ENCODE measurements at places on chromosomes 2 and 18.
A peak's percentile ranks its signal among the peaks of the same experiment; 100 is the strongest.

DNA sequence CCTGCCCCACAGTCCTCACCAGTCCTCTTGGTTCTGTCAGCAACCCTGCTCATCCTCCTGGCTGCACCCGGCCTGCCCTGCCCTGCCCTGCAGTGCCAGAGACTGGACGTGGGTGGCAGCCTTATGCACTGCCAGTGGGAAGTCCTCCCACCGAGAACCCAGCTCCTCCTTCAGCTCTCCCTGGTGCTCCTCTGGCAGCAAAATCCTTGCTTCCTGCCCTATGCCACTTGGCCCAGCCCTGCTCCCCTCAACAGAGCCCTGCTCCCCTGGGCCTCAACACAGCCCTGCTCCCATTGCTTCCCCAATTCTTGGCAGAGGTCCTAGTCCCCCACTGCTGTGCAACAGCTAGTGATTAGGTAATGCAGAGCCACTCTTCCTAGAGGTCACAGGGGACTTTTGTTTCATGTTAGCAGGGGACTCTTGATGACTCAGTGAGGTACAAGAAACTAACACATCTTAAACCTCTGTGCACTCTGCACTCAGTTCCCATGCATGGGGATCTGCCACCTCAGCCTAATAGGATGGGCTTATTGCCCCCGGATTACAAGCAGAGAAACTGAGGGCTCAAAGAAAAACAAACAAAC is 58.0 kb upstream of the EDAR start:
- DNase-seq = no peak

DNA sequence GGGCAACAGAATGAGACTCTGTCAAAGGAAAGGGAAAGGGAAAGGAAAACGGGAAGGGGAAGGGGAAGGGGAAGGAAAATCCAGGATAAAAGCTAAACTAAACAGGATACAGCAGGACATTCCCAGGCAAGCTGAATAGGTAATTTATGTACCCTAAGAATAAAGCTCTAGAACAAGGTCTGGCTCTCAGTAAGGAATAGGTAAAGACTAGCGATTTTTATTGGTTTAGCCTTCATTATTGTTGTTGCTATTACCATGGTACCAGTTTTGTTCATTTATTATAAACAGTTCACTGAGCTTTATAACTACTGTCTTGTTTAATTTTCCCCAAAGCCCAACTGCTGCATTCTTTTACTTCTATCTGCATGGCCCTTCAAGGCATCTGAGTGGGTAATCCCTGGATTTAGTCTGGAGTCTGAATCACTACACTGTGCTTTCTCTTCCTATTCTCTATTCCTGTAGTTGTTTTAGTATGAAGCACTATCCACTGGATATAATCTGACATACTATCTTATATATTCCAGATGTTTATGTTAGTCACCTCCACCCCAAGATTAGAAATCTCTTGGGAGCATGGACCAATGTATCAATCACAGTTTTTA is 127.1 kb upstream of the TANK start:
- no peak for DNase-seq

DNA sequence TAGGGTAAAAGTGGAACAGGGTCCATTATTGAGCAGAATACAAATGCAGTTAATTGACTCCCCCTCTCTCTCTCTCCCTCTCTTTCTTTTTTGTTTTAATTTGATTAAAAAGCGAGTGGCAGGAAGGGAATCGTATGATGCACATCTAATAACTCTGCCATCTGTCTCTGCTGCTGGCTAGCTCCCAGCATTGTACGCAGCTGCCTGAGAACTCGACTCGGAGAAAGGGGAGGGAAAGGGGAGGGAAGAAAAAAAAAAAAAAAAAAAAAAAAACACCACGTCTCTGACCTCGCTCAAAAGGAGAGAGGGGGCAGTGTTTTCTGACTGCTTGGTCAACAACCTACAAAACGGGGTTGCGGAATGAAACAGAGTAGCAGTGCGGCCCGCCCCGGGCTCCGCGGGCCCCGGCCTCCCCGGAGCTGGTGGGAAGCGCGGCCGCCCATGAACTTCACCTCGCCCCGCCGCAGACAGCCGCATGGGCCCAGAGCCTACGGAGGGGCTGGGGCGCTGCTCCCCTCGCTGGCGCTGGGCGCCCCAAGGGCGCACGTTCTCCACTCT is 265.7 kb downstream of the TCF4 start:
- DNase-seq = peak; percentile 96

GRCh38 chr2:106028192-106028591 is 165.9 kb downstream of the UXS1 start:
- DNase-seq = no peak

DNA sequence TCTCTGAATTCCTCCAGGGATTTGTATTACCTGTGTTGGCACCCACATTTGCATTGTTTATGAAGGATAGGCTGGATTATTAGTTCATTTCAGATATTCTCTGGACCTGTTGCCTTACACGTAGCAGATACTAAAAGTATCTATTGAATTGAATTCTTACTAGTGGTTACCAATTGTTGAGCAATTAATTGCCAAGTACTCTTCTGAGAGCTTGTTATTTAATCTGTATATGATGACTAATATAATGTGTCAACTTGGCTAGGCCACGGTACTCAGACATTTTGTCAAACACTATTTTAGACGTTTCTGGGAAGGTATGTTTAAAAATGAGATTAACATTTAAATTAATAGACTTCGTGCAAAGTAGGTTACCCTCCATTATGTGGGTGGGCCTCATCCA is 2.5 kb upstream of the SPP2 start:
- no peak for DNase-seq

DNA sequence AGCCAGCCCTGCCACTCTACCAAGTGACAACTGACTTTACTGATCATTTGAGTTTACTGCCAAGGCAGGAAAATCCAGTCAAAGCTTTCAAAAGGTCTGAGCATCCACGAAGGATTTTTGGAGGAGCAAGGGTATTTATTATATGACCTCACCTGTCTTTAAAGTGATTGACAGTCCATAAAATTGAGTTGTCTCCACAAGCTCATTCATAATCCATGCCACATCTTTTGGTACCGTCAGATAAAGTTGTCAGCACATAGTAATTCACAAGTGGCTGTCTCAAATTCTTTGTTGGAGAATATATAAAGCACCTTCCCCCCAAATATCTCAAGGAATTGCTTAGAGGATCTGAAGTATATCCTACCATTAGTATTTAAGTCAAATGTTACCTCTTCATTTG is 240.5 kb downstream of the METTL4 start:
- DNase-seq = no peak

GRCh38 chr2:212893216-212893615 is 258.2 kb downstream of the IKZF2 start:
- DNase-seq = no peak

- no peak for DNase-seq
These were observed 518.2 kb upstream of the SOX11 start for GRCh38 chr2:5173876-5174535.

DNA sequence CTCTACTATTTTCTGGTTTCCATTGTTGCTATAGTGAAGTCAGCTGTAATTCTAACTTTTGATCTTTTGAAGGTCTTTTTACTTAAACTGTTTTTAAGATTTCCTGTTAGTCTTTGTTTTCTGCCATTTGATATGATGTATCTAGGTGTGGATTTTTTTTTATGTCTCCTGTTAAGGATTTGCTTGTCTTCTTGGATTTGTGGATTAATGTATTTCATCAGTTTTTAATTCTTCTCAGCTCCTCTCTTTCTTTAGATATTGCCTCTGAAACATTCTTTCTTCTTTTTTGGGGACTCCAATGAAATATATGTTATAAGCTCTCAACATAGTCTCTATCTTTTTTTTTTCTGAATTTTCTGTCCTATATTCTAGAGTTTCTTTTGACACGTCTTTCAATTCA is 24.8 kb upstream of the THUMPD2 start:
- DNase-seq = no peak

DNA sequence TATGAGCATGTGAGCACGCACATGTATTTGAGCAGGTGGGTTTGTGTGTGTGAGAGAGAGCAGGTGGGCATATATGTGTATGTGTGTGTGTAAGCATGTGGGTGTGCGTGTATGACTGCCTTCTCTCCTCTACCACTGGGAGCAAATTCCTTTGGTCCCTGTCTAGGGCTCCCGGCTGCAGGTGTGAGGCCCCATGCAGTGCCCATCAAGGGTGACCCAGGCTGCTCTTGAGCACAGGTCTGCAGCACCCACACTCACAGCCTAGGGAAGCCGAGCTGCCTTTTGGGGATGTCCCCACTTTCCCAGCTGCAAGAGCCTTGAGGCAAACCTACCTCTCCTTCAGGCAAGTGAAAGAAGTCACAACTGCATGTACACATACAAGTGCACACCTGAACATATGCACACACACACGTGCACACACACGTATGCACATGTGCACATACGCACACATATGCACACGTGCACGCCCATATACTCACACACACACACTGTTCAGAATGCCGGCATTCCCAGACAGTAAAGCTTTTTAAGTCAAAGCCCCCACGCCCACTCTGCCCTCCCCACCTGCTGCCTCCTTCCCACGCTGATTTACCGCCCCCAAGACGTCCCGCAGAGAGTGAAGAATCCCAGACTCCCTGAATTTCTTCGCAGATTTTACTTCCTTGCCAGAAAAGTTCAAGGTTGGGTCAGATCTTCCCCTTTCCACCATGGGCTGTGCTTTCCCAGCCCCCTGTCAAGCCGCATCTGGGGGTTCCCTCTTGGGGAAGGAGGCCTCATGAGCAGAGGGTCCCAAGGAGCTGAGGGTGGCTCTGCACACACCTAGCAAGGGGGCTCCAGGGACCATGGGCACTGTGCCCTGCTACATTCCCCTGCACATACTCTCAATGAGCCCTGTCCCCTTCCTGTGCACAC is 170.6 kb downstream of the TWIST2 start:
- DNase-seq = peak; percentile 31

DNA sequence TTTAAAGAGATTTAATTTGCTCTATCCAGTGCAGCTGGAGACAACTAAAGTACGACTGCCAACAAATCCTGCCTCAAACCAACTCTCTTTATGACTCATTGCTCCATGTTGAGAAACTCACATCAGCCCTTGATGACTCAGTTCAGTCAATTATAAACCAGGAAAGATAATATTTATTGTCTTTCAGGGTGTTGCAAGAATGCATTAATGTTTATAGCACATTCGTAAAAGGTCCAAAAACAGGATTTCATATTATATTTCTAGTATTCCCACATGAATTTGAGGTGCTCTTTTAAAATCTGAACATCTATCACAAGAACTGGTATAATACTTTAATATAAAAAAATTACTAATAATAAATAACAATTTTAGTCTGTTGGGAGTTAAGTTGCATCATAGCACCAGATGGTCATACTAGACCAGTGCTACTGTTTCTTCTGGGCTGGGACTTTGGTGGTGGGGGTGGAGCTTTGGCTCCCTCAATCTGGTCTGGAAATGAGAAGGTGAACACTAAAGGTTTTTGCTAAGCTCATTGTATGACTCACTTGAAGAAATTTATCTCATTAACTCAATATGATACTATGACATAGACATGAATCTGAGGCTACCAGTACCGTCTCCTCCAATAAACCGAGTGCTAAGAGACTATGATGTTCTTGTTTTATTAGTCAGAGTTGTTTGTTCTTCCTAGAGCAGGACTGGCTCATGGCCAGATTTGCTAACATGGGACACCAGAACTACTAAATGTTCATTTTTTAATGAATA is 26.6 kb upstream of the MAP3K20 start:
- DNase-seq = peak; percentile 91

GRCh38 chr2:228180181-228181097 is 1.0 kb downstream of the SPHKAP start:
- DNase-seq = no peak

GRCh38 chr2:185502351-185502750 is 236.3 kb upstream of the FSIP2 start:
- no peak for DNase-seq

- no peak for DNase-seq
These were observed 140.2 kb downstream of the MYCN start for GRCh38 chr2:16080516-16080915.

- peak; percentile 84 for DNase-seq
These were observed 71.7 kb downstream of the PTRHD1 start for GRCh38 chr2:24721470-24721869.

DNA sequence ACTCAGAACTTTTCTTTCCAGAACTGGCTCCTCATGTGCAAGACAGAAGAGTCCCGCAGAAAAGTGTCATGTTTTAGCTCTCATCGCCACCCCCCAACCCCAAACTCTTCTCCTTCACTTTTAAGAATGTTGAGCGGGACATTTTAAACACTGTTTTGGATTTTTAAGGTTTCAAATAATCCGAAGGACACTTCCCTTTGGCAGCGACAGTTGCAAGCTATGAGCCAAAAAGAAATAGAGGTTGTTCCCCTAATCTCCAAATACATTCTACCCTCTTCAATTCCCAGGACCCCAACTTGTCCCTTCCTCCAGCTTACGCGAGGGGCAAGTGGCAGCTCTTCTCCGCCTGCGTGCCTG is 678 bp upstream of the UBE2E3 start:
- DNase-seq = no peak

- peak; percentile 32 for DNase-seq
These were observed 4.3 kb downstream of the COLEC11 start for GRCh38 chr2:3598912-3599854.

DNA sequence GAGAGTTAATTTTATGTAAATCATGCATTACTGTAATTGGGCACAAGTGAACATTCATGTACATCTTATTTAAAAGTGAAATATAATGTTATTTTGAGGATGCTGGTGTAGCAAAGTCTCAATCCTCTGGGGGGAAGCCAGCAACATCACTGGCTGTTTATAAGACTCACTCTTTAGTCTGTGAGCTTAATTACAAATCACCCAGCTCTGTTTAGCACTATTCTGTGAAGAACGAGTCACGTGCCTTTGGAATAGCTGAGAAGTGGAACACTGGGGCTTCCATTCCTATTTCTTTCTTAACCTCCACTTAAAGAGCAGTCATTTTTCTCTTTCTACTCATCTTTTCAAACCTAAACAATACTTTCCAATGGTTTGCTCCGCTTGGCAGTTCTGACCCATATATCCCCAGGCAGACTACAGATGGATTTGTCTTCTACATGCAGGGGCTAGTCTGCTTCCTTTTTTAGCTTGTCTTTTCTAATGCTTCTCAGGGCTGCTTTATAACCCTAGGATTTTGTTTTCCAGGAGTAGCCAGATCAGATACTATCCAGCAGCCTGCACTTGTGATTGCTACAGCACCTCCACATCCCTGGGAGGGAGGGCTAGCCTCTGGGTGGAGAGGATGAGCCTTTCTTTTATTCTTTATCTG is 95.3 kb upstream of the CAVIN2 start:
- DNase-seq = no peak

DNA sequence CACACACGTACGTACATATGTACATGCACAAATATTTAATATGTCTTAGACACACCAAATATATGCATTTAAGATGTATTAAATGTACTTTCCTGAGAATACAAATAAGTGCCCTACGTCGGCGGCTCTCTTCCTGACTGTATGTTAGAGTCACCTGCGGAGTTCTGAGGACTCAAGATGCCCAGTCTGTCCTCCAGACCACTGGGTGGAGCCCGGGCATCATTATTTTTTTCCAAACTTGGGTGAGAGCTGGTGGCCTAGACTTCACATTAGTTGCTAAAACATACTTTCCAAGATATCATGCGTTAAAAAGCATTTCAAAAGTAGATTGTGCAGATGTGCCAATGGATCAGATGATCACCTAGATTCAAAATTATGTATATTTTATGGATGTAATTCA is 2.9 kb downstream of the IL18R1 start:
- no peak for DNase-seq
